DMS79 treated with DMSO at 0.1 percent for 48 hours (cell line): ENCODE measurements at places on chromosomes 12 and 14.

- DNase-seq = no peak
Observed at GRCh38 chr12:38501991-38502390, 185.4 kb downstream of the ALG10B start.

DNA sequence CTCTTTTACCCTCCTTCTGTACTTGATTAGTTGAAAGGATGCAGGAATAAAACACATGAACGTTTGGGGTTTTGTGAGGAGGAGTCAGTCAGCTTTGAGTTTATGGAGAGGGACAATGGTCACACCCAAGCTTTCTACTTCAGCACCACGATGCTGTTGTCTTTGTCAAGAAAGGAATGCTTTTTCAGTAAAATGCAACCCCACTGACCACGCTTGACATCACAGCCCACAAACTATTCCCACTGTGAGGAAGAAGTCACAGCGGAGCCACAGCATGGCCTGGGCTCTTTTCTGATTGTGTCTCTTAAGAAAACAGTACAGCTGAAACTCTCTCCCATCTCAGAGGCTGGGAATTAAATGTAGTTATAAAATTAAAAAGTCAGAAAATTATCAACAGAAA is 135.2 kb downstream of the APAF1 start:
- DNase-seq = no peak

- DNase-seq = peak; percentile 77
Observed at GRCh38 chr14:77099425-77100167, 1.5 kb downstream of the CIPC start.

DNA sequence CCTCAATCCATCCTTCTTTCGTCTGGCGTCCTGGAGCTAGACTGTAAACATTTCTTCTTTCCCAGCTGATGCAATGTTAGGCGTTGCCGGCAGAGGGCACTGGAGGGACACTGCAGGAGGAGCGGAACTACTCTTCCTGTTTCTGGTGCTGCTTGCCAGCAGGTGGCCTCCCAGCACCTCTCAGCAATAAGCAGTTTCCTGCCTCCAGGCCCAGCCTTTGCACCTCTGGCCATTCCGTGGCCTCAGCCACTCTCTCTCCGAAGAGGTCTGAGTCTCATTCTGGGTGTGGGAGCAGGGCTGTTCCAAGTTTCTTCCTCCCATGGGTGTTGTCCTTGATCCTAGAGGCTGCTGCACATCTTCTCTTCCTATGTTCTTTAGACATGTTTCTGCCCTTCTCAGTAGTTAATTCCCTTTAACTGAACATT is 7.5 kb upstream of the ASPG start:
- DNase-seq = peak; percentile 96

DNA sequence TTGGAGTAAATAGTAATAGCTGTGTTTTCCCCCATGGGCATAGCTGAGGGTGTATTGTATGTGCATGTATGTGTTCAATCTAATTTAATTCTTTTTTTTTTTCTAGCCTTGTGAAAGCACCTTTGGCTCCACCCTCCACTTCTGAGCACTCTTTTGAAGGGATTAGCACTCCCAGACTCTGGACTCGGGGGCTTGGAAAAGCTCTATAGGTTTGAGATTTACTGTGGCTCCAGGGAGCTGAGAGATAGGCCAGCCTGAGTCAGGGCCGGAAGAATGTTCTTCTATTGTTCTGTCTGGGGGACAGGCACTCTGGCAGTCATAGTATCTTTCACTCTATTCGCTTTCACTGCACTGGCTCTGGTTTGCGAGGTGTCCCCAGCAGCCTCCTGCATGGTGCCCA is 540.0 kb upstream of the TBX3 start:
- DNase-seq = no peak

GRCh38 chr12:56413392-56413791 is 35.8 kb downstream of the TIMELESS start:
- DNase-seq = no peak

- DNase-seq = no peak
Observed at GRCh38 chr12:47048541-47048940, 30.9 kb upstream of the PCED1B start.

DNA sequence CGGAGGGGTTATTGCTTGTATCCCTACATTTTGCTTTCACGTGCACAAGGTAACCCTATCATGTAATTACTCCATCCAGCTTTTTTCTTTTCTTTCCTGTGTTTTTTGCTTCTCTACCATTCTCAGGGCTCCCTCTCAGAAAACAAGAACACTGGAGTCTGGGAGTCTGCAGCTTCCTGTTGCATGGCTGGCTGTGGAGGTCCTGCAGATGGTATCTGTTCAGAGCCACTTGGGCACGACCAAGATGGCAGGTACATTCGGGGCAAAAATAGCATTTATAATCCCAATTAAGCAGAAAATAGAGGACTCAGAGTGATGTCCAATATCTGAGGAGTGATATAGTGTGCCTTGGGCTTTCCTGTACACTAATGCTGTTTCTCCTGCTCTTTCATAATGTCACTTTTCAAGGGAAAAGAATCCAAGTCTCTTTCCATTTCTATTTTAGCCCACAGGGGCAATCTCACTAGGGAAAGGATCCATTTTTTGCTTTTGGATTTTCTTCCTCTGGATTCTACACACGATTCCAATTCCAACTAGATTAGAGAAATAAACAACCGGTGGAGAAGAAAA is 3.2 kb upstream of the NUMB start:
- DNase-seq = peak; percentile 86

DNA sequence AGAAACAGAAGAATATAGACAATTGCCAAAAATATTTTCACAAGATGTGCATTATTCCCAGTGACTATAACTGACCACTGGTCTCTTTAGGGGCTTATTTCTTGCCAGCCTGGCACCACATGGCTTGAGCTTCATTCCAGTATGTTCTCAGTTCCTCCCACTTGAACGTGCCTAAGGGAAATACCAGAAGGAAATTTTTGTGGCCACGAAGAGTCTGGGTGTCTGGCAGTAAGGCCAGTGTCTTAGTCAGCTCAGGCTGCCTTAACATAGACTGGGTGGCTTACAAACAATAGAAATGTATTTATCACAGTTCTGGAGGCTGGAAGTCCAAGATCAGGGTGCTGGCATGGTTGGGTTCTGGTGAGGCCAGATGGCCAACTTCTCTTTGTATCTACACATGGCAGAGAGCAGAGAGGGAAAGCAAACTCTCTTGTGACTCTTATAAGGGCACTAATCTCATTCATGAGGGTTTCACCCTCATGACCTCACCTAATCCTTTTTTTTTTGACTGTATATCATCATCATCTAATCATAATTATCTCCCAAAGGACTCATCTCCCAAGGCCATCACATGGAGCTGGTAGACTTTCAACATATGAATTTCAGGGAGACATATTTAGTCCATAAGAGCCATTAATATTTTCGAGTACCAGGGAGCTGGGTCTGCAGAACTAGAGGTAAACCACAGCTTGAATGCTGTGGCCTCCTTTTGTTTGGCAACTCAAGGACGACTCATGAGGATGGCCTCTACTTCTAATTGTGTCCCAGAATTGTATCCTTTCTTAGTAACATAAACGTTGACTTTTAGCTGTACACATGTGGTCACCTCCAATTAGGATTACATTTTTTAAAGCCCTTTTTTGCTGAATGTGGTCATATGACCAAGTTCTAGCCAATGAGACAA is 5.1 kb upstream of the SMOC1 start:
- DNase-seq = no peak

GRCh38 chr12:85804663-85805062 is 31.5 kb downstream of the RASSF9 start:
- no peak for DNase-seq

DNA sequence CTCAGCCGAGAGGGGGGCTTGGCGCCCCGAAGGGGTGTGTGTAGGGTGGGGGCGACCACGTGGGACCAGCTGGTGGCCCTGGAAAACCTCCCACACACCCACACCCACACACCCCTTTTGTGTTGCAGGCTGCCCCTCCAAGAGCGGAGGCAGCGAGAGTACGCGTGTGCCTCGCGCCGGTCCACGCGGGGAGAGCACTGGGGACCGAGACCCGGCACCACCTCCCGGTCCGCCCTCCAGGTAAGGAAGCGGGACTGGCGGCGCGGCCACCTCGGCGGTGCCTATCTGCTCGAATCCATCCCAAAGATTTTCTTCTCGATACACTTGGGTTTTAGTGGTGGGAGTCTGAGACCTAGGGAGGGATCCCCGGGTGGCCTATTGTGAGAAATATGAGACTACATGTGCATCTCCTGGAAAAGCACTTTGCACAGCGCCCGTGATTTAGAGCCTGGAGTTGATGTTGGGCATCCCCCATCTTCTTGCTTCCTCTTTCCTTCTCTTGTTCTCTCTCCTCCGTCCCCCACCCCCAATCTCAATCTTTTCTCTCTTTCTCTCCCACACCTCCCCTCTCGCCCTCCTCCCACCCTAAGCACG is 393 bp downstream of the SYT1 start:
- peak; percentile 46 for DNase-seq

- DNase-seq = no peak
Observed at GRCh38 chr14:75438486-75439080, 10.8 kb downstream of the JDP2 start.

DNA sequence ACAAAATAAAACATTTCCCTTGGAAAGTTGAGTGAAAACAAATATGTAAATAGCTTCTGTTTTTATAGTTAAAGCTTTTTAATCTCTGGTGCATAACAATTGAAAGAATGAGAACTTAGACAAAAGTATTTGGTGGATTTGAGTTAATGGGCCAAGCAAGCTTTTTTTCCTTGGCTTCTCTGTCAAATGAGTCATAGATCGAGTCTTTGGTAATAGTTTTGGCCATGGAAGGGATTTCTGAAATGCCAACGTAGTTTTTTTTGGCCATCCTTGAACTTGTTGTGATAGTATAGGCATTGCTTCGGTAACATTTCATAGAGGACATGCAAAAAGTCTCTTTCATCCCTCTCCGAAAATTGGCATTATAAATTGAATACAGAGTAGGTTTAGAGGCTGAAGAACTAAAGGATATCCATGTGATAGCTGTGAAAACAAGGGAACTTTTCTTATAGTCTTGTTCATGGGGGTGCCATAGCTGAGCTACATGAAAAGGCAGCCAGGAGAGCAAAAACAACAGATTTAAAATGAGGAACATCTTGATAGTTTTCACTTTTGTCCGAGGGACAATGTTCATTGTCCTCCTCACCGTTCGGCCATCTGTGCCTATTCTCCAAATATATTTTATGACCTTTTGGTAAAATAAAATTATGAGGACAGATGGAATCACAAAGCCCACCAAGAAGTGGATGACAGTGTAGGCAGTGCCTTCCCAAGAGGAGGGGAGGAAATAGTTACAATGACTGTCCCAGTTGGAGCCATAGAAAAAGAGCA is 34.7 kb downstream of the GPR19 start:
- DNase-seq = no peak

DNA sequence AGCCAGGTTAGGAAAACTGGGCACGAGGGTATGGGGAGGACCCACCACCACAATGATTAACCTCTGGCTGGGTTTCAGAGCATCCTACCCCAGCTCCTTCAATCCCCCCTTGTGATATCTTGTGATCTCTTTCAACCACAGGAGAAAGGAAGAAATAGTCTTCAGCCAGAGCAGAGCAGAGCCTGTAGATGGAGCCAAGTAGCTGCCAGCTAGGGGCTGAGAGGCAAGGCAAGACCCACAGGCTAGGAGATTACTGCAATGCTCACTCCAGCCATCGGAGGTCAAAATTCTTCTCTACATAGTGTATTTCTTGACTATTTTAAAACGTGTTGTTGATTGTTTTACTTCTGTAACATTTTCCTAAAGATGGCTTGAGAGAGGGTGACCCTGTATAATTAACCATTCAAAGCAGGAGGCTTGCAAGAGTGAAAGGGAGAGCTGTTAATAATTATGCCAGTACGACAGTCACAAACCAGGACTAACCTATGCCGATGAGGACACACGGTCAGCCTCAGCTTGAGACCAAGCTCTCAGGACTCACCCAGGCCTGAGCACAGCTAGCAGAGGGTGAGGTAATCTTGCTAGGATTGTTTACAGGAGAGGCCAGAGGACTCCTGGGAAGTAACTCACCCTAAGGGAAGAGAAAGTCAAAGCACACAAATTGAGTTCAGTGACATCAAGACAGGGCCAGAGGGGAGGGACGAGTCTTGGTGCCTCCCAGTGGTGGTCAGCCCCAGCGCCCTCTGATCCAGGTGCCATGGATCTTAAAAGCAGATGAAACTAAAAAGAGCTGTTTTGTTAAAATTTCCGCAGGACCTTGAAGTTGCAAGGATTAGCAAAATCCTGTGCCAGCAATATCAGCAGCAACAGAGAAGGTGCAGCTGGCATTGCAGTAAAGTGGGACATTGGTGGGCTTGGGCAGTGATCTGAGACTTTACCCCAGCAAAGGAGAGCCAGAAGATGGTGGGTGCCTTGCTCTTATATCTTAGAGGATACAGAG is 29.8 kb upstream of the CDKN3 start:
- peak; percentile 57 for DNase-seq

- DNase-seq = no peak
Observed at GRCh38 chr12:106132175-106133135, 6.3 kb downstream of the NUAK1 start.

GRCh38 chr14:100294213-100294962 is 11.9 kb downstream of the SLC25A29 start:
- peak; percentile 88 for DNase-seq

DNA sequence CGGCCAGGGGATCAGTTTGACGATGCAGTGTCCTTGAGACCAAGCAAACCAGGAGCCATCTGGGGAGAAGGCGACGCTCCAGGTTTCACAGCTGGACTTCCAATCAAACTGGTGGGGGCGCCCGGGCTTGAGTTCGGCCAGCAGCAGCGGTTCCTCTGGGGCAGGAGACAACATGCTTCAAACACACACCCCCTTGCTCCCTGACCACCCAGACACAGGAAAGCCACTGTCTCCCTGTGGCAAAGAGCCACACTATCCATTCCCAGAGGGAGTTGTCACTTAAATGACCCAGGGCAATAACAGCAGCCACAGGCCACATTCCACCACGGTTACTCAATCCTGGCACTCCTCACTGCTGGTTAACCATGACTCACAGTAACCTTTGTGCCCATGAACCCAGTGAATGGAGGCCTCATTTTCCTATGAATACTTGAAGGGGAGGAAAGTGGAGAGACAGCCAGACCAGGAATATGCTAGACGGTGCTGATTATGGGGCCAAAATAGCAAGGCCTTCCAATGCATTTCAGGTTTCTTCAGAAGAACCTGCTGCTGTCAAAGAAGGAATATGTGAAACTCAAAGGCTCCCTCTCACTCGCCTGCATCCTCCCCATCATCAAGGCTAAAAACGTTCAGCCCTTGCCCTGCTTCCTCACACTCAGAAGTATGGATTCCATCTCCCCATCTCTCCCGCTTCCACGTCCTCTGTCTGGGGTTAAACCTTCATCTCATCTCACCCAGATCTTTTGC is 8.5 kb downstream of the WSB2 start:
- no peak for DNase-seq

- DNase-seq = no peak
Observed at GRCh38 chr12:116687888-116688287, 50.0 kb downstream of the SPRING1 start.
